ENCODE measurements at places on chromosomes 5 and 9.

DNA sequence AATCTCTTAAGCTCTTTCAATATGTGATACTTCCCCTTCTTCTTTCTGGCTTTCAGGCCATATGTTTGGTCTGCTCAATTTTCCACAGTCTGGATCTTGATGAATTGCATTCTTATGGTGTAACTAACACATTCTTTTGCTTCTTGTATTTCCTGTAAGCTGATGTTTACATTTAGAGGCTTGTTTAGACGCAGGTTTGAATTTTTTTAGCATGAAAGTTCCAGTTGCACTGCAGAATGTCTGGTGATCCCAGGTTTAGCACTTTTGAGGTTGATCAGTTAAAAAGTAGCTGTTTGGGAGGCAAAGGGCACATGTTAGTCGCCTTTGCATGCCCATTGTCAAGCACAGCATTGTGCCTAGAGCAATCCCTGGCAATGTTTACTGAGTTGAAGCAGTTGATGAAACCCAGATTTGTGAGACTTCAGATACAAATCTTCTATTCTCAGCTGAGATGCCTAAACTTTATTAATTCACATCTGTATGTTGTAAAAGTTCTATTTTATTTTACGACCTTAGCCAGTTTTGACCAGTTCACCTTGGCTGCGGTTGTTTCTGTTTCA is 59.6 kb upstream of the SPATA31C2 start:
- DNase-seq: no peak

GRCh38 chr5:7857926-7858632 is 7.1 kb upstream of the CFAP90 start:
- DNase-seq: no peak

DNA sequence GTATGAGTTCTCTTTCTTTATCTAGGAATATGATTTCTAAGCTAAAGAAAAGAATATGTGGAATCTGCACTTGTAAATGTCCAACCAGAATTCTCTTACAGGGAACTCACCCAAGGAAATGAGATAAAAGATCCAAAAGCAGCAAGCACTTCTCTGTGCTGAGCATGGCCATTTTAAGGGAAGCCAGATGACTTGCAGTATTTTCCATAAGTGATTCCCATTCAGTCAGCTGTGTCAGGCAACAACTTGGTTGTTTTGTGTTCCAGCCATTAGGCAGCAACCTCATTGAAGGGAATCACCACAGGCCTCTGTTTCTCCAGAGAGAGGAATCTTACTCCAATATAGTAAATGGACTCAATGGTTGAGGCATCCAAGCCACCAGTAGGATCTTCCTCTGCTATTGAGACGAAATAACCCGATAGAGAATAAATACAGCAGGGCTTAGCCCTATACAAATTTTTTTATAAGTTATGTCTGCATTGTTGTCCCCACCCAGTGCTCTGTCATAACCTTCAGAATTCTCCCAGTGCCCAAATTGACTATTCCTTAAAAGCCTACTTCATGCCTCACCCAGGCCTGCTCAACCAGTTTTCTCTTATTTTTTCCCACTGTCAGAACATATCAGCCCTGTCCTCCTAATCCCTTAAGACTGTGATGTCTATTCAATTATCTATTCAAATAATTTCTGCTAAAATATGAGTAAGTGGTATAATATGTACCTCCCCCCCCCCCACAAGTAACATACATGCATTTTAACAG is 236.6 kb downstream of the PJA2 start:
- DNase-seq: no peak

- DNase-seq: no peak
Measured at GRCh38 chr9:17204611-17205152, 69.8 kb downstream of the CNTLN start.

- no peak for DNase-seq
Measured at GRCh38 chr5:74187757-74188156, 452.8 kb downstream of the ENC1 start.

DNA sequence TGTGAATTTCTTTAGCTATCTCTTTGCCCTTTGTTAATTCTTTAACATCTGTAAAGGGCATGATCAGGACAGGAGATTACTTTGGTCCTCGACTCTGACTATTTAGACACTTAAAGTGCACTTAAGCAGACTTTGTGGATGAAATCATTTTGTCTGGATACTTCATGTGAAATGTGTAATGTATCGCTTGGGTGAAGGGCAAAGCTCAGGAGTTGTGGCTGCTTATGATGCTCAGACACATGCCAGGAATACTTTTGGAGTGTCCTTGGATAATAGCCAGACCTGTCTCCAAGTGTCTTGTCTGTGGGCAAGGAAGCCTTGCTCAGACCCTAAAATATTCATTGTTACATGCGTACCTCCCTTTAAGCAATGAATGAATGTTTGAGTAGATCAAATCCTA is 87.8 kb downstream of the RAI14 start:
- DNase-seq: no peak

- DNase-seq: no peak
Measured at GRCh38 chr9:133468777-133469421, 9.1 kb downstream of the CACFD1 start.

DNA sequence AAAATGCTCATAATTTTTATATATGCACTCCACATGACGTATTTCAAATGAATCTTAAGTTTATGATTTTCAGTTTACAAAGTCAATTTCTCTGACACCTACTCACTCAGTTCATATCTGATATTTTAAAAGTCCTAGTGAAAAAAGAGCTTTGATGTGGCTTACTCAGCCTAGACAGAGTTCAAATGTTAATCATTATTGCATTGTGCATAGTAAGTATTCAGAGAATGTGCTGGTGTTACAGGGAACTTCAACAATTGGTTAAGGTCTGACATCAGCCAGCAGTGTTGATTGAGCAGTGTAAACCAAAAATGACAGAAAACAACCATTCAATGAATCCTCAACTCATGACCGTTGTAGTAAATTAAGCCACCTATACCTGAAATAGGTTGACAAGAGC is 147.2 kb upstream of the LHFPL2 start:
- DNase-seq: no peak

- DNase-seq: no peak
Measured at GRCh38 chr5:58770136-58770535, 187.3 kb downstream of the RAB3C start.

GRCh38 chr9:131126059-131126426 is 657 bp downstream of the NUP214 start:
- no peak for DNase-seq

GRCh38 chr9:110125763-110126351 is 82.1 kb downstream of the C9orf152 start:
- no peak for DNase-seq

GRCh38 chr5:141534492-141535213 is 45.8 kb downstream of the PCDHGC5 start:
- DNase-seq: no peak

DNA sequence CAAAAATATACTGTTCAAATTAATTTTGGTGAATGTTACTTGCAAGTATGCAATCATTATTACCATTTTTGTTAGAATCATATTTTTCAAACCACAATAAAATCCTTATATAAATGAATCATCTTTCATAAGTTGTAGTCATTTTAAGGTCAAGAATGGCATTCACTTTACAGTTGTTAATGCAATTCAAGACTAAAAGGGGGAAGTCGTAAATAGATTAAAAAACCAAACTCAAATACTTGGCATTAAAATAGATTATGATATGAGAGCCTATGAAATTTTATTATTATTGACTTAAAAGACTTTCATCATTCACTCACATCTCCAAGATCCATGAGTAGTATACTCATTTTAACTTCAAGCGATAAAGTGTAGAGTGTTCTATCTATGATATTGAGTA is 11.6 kb downstream of the CDH9 start:
- DNase-seq: no peak

DNA sequence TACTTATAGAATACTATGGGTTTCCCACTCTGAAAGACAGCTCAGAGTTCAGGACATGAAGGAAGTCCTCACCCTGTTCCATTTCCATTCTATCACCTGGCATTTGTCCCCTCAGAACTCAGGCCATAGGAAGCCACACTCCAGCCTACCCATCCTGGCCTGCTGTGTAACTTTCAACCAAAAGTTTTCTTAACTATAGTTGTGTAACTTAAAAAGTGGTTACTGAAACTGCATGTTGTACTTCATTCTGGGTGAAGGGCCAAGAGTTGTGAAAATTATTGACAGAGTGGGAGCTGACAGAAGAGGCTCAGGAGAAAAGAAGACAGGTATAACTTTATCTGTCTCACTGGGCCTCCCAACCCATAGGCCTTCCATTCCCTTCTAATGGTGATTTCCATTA is 212.5 kb downstream of the RAB3C start:
- DNase-seq: no peak

Data from stimulated activated CD4-positive, alpha-beta T cell treated with anti-CD3 and anti-CD28 coated beads, Interleukin-15, amount 100 ng/mL, for 1 hour (primary cell).